ENCODE measurements at places on chromosomes 12 and 14. TPM values are rescaled to one million over a fixed set of nuclear protein-coding genes. Genes with fewer than 3 reads are reported as not detected.
A peak's percentile ranks its signal among the peaks of the same experiment; 100 is the strongest.

GRCh38 chr12:12926571-12927071 lies 25.3 kb downstream of the GPRC5D start:
- no peak for DNase-seq
- no peaks in the 10 kb centered on the region for H3K27me3 ChIP-seq
- H3K27ac ChIP-seq: no peak overlapping the region
- H3K4me3 ChIP-seq: peak overlapping the region; percentile 57
- H3K4me1 ChIP-seq: no peaks in the 10 kb centered on the region
- no peaks in the 10 kb centered on the region for H3K36me3 ChIP-seq

LMO3 gene
- 2.0 TPM for total RNA-seq

DNA sequence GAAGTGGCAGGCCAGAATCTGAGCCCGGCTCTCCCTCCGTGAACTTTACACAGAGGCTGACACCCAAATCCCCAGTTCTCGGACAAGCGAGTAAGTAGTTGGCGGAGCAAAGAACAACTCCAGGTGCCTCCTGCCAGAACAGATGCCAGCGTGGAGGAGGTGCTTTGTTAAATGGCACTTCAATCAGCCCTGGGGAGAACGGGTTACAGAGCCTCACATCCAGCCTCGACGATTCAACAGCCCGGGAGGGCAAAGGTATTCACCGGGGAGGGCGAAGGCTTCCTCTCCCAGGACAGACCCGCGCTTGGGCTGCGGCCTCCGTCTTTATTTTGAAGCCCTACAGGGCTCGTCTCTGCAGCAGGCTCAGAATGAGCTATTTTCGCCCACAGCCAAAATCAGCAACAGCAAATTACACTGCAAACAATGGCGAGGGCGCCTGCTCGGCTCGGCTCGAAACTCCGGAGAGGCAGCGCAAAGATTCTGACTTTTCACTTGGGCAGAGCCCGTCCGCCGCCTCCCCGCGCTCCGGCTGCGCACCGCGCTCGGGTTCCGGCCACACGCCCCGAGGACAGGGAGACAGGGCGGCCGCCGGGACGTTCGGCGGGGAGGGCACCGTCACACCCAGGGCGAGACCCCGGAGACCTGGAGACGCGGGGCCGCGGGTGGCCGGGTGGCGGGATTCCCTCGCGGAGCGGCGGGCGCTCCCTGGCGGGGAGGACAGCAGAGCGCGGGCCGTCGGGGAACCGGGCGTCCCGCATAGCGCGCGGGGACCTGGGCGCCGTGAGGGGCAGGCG lies 811 bp downstream of the TMCC3 start:
- peak overlapping the region; percentile 80 for H3K27ac ChIP-seq
- no peaks in the 10 kb centered on the region for H3K27me3 ChIP-seq
- H3K4me3 ChIP-seq: peak overlapping the region; percentile 71
- no peaks in the 10 kb centered on the region for H3K4me1 ChIP-seq

KLRC2 gene
- total RNA-seq: not detected

NAA25 gene
- total RNA-seq: 31.8 TPM

DNA sequence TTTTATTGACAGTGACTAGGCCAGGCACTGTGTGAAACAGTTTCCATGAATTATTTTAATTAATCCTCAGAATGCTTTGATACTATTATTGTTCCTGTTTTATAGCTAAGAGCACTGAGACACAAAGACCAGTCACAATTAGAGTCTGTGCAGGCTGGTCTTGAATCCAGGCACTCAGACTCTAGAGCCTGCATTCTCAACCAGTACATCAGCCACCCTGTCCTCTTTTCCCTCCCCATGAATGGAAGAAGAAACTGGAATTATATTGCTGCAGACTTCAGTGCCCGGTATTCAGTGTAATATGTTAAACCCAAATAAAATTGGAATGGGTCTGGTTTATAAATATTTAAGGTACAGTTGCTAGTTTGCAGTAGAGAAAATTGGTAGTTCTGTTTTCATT lies 303.0 kb upstream of the RGS6 start:
- no peak for DNase-seq
- H3K27me3 ChIP-seq: no peaks in the 10 kb centered on the region
- no peak overlapping the region for H3K27ac ChIP-seq
- no peaks in the 10 kb centered on the region for H3K36me3 ChIP-seq
- H3K4me1 ChIP-seq: no peaks in the 10 kb centered on the region
